ENCODE measurements at places on chromosomes 7 and 10. TPM values are rescaled to one million over a fixed set of nuclear protein-coding genes. Genes with fewer than 3 reads are reported as not detected.

GRM3 gene
- 0.02 TPM for polyA plus RNA-seq

CYP17A1 gene
- 0.71 TPM for polyA plus RNA-seq

CDHR3 gene
- polyA plus RNA-seq: 0.66 TPM

OR13A1 gene
- 0.11 TPM for polyA plus RNA-seq

ASIC3 gene
- 1.1 TPM for polyA plus RNA-seq

CCDC186 gene
- 6.1 TPM for polyA plus RNA-seq

SCART1 gene
- 0.90 TPM for polyA plus RNA-seq

RNF32 gene
- 0.43 TPM for polyA plus RNA-seq

SH3PXD2A gene
- 34.2 TPM for polyA plus RNA-seq

PRLHR gene
- polyA plus RNA-seq: not detected

EN2 gene
- polyA plus RNA-seq: 0.01 TPM

ZWINT gene
- polyA plus RNA-seq: 15.5 TPM

AKR1C8 gene
- not detected for polyA plus RNA-seq

TMEM196 gene
- not detected for polyA plus RNA-seq

CHRM2 gene
- polyA plus RNA-seq: 0.12 TPM

ABCB1 gene
- 1.7 TPM for polyA plus RNA-seq

DTX2 gene
- polyA plus RNA-seq: 46.2 TPM

GDF2 gene
- not detected for polyA plus RNA-seq

LRRD1 gene
- 0.01 TPM for polyA plus RNA-seq

FAM25A gene
- polyA plus RNA-seq: 2,365 TPM

FAM25G gene
- polyA plus RNA-seq: 6.3 TPM

SMKR1 gene
- polyA plus RNA-seq: 0.63 TPM

BTRC gene
- polyA plus RNA-seq: 5.7 TPM

MSS51 gene
- 2.0 TPM for polyA plus RNA-seq

SKAP2 gene
- 6.4 TPM for polyA plus RNA-seq

ADAM12 gene
- polyA plus RNA-seq: 0.06 TPM

THSD7A gene
- 0.20 TPM for polyA plus RNA-seq

SPAG6 gene
- polyA plus RNA-seq: not detected

NAT16 gene
- not detected for polyA plus RNA-seq
